ENCODE measurements at places on chromosomes 1 and 21.

DNA sequence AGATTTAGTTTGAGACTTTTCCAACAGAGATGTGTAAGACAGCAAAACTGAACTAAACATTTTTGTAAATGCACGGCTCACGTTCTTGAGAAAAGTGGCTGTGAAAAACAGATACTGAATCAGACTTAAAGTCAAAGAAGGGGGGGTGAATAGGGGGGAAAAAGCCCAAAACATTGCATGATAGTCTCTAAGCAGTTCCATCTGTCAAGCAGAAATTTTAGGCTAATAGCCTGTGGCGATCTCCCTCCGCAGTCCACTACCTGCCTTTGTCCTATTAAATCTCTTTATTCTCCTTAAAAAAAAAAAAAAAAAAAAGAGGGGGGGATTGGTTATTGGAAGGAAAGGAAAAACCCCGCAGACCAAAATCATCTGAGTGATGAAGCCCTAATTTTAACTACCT, 217.6 kb upstream of the NFIA start:
- no peak for DNase-seq

GRCh38 chr1:72936151-72936740, 653.9 kb upstream of the NEGR1 start:
- no peak for DNase-seq

DNA sequence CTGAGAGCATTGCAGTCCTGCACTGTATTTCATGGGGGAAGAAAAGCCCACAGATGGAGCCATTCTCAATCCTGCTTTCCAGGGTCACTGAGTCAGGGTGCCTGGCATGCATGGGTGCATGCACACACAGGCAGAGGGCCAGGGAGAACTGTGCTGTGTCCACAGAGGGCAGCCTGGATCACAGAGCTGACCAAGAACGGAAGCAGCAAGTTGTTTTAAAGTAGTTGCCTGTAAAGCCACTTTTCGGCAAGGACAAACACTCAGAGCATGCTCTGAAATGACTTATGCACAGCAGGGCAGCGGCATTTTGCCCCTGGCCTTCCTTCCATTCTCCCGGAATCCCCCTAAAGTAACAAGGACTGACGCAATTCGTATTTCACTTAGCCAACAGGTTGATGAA, 3.6 kb downstream of the ERG start:
- DNase-seq: no peak

- DNase-seq: no peak
Observed at GRCh38 chr1:183069562-183070216, 46.5 kb downstream of the LAMC1 start.

- peak; percentile 55 for DNase-seq
Observed at GRCh38 chr1:155472491-155473083, 90.0 kb downstream of the ASH1L start.

- DNase-seq: no peak
Observed at GRCh38 chr21:29405503-29406122, 106.9 kb downstream of the BACH1 start.

GRCh38 chr1:167881786-167882185, 32.1 kb downstream of the ADCY10 start:
- DNase-seq: no peak

DNA sequence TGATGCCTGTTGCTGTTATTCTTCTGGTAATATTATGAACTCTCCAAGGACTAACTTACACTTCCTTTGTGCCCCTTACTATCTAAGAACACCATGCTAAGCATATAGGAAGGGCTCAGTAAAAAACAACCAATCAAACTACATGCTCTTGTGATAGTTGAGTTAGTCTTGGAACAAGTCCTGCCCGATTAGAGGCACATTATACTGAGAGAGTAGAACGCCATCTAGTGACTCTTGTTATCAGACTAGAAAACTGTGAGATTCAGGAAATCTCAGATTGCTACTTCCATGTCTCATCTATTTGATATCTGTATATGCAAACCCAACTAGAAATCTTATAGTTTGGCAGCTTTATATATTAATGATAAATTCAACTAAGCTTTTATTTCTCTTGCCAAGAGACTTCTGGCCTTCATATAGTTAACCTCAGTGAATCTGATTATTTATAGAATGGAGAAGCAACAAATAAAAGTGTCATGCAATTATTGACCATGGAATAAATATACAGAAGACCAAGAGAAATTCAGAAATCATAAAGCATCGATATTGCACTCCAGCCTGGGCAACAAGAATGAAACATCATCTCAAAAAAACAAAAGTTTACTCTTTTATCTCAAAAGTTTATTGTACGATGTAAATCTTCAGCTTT, 7.8 kb upstream of the SRRM1 start:
- DNase-seq: peak; percentile 83

GRCh38 chr1:208203127-208203847, 40.9 kb downstream of the PLXNA2 start:
- DNase-seq: peak; percentile 38

DNA sequence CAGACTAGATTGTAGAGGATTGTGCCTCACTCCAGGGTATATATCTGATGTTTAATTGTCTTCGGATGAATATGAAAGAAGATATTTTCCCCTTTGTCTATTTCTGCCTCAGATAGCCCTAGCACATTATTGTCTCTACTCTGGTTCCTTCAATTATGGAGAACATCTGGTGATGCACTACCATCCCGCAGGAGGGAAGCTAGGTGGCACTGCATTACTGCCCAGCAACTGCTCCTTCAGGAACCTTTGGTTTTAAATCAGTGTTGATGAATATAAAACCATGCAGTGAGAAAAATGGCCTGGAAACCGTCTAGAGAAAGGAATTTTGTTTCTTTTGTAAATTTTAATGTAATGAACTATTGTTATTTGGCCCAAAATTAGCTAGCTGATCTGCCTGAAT, 68.5 kb downstream of the GPR88 start:
- no peak for DNase-seq

GRCh38 chr1:244841273-244841927, 5.9 kb downstream of the COX20 start:
- no peak for DNase-seq

Measured in globus pallidus (tissue), 1 donor.